SW480 (cell line): ENCODE measurements at places on chromosomes 16 and 17.

DNA sequence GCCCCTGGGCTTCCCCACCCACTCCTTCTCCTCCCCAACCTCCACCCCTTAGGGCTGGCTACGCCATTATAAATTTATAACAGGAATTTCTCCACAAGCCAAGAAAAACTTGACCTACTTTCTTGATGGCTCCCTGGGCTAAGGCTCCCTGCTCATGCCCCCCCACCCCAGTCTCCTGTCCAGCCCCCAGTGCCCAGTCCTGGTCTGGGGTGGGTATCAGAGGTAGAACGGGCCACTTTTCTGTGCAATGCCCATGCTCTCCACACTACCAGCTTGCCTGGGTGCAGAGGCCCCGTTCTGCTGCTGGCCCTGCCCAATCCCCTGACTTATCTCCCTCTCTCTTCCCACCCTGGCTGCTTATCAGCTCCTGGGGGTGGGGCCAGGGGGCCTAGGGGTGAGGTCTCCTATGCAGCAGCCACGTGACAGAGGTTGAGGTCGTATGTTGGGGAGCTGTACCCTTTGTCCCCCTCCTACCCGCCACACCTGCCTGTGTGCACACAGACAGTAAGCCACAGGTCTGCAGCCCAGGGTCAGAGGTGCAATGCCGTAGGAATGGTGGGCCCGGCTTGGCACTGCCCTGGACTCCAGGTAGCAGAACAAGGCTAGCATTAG is 10.1 kb downstream of the THRA start:
- no peak for DNase-seq

DNA sequence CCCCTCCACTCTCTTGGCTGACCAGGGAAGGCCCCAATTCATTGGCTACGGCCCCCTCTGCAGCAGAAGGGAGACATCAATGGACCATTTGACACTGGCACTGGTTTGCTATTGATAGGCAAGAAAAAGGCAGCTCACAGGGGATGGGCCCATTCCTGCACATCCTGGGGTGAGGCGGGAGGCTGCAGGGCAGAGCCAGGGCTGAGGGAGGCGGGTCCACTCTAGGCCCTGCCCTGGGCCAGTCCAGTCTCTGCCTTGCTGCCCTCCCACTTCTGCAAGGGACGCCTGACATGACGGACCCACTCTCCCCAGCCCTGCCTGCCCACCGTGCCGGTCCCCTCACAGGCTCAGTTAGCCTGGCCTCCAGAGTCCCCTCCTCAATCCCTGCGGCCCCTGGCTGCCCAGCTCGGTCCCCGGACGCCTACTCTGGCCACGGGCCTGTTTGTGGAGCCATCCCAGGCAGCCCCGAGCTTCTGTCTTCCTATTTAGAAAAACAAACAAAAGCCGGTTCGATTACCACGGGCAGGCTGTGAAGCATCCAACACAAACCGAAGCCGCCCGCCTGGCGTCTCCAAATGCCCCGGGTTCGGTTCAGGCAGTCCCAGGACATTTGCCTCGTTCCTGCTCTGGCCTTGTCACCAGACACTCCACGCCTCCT is 160.7 kb downstream of the IRX5 start:
- DNase-seq: no peak

DNA sequence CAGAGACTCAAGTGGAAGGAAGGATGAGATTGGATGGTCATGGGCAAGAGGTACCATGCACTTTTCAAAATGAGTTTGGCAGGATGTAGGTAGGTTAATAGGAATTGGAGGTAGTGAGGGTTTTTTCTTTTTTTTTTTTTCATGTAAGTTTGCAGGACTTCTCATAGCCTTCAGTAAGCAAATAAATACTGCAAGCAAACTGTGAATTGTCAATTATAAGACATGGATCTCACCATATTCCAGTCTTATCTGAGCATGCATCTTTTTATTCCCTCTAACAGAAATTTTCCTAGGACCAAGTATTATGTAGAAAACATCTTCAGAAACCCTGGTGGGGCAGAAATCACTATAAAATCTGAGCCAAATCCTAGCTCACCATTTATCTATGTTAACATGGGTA is 584.6 kb upstream of the CDH5 start:
- no peak for DNase-seq

- peak; percentile 74 for DNase-seq
These were observed 41.7 kb upstream of the JPH3 start for GRCh38 chr16:87560428-87561199.

- no peak for DNase-seq
These were observed 95.0 kb upstream of the PSMD7 start for GRCh38 chr16:74201576-74201975.

DNA sequence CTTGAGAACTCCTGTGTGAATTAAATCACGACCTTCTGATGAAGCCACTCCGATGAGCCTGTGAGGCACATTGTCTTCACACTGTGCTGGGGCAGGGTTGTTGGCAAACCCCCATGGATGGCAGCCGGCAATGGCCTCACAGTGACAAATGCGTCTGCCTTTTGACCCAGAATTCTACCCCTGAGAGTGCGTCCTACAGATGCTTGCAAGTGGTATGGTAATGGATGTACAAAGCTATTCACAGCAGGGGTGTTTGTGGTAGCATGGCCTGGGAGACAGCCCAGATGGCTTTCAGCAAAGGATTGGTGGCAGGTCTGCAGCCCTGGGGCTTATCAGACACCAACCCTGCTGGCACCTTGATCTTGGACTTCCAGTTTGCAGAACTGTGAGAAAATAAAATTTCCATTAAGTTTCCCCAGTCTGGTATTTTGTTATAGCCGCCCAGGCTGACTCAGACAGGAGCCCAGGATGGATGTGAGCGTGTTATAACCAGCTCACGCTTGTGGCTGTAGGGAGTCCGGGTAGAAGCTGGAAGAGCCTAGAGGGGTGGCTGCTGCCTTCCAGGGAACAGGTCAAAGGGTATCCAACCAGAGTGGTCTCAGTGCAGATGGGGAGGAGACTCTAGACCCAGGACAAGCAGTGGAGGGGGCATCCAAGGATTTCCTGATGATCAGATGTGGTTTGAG is 10.1 kb downstream of the AFMID start:
- no peak for DNase-seq

GRCh38 chr16:9955677-9956076 is 226.6 kb downstream of the GRIN2A start:
- no peak for DNase-seq

GRCh38 chr17:42378959-42379594 is 9.2 kb downstream of the STAT3 start:
- DNase-seq: peak; percentile 50

DNA sequence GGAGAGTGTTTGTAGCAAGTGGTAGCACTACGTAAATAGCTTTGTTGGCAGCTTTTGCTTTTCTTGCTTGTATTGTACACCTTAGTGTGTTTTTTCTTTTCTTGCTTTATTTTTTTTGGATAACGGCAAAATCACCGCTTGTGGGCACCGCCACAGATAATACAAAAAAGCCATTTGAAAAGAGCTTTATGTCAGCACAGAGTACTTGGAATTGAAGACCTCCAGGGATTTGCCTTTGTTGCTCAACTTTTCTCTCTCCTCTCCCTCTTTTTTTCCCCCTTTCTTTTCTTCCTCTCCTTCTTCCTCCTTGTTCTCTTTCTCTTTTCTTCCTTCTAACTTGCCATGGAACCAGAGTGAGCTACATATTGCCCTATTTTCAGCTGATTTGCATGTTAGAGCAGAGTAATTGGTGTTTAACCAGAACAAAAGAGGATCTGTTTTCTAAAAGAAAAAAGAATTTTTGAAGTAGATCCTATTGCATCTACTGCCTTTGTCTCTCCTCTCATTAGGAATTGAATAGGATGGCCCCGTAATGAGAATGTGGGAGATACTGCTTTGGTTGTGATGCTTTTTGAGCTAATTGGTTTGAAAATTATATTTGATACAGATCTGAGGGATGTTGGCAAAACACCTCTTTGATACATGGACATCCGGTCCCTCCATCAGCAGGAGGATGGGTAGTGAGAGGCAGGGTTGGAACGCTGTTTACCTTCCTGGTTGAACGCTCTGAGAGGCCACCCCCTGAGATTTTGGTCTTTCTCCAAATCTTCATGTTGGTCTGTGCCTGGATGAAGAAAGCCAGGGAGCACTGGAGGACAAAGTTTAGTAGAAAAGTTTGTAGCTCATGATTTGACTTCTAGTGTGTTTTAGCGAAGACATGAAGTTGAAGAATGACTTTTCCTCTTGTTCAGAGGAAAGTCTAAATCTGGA is 85.6 kb downstream of the MSI2 start:
- DNase-seq: no peak

DNA sequence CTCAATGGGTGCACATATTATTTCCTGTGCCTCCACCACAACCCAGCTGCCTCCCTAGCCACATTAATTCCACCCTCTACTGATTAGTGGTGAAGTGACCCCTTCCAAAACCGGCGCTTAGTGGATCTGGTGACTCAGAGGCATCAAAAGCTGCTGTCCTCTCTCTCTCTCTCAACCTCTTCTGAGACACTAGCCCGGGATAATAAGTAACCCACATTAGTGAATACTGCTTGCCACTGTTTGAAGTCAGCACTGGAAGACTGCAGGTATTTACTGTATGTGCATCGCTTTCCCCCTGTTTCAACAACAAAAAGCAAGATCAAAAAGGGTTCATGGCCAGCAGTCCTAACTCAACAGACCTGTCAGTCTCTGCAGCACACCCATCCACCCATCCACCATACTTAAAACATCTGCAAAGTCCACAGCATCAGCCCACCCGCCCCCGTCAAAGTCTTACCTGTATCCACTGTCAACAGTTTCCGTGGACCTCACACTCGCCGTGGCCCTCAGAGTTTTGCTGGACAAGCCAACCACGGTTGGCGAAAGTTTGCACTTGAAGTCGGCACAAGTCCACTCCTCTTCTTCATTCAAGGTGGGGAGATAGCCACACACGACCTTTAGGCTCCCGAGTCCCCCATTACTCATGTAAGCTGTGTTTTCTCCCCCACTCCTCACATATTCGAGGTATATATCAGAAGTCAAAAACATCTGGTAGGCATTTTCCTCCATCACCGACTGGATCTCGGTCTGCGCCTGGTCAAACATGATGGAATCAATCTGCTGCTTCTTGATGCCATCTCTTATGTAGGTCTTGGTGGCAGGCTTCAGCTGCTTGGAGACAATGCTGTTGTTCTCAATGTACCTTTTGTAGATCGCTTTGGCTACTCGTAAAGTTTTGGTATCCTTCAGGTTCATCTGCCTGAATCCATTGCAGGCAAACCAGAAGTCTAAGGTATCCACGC is 3.8 kb downstream of the AXIN2 start:
- DNase-seq: peak; percentile 89

GRCh38 chr17:81420769-81421462 is 25.7 kb downstream of the BAHCC1 start:
- no peak for DNase-seq

GRCh38 chr17:9256361-9256750 is 235.0 kb downstream of the NTN1 start:
- DNase-seq: no peak

DNA sequence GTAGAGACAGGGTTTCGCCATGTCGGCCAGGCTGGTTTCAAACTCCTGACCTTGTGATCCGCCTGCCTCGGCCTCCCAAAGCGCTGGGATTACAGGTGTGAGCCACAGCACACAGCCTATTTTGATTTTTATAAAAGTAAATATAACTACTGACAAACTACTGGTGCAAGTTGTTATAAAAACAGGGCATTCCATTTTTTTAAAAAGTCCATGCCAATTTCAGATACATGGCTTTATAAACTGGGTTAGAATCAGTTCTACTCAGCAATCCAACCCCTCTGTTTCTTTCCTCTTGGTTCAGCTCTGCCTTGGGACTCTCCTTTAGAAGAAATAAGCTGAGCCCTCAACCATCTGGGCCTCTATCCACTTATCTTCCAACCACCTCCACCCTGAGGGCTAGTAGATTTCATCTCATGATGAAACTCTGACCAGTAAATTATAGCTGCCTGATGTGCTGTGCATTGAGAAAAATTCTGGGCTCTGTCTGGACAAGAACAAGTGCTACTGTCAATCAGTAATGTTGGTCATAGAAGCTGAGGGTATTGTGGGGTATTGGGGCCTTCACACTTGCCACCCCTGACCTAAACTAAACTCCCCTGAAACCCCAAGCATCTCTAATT is 10.2 kb downstream of the RANBP10 start:
- no peak for DNase-seq

DNA sequence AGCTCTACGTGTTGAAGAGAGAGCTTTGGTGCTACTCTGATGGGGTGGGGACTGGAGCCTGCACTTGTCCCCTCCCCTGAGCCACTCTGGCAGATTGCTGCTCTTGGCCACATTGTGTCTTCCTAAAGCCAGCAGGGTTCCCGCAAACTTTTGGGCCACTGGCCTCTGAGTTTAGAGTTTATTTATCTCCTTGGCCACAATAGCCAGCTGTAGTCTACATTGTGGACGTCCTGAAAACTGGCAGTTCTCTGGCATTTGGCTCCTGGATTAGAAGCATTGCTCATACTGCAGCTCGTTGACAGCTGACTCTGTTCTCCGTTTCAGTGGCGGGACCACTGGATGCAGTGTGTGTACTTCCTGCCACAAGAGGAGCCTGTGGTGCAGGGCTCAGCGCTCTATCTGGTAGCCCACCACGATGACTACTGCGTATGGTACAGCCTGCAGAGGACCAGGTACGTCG is 34.6 kb downstream of the PRMT7 start:
- no peak for DNase-seq
